ENCODE measurements at places on chromosomes 4 and X. TPM values are rescaled to one million over a fixed set of nuclear protein-coding genes. Genes with fewer than 3 reads are reported as not detected.

The RNF150 gene
- 80.9 TPM for total RNA-seq

The AFM gene
- not detected for total RNA-seq

The TMEM31 gene
- 0.67 TPM for total RNA-seq

The PPEF2 gene
- not detected for total RNA-seq

DNA sequence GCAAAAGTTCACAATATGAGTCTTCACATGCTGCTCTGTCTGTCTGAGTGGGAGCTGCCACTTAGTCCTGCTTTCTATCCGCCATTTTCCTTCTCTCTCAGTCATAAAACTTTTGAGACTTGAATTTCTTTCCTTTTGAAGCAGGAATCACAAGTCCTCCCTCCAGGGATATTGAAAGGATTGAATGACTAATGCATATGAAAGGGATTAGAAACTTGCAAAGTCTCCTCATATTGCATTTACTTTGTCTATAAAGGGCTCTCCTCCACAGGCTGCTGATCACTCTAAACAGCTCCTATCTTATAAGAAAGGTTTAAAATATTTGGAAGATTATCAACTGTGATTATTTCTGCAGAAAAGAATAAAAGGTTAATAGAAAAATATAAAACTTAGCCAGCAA lies 879.1 kb downstream of the ARAP2 start:
- no peaks in the 10 kb centered on the region for H3K36me3 ChIP-seq
- no peaks in the 10 kb centered on the region for H3K4me1 ChIP-seq
- no peak overlapping the region for H3K27ac ChIP-seq

DNA sequence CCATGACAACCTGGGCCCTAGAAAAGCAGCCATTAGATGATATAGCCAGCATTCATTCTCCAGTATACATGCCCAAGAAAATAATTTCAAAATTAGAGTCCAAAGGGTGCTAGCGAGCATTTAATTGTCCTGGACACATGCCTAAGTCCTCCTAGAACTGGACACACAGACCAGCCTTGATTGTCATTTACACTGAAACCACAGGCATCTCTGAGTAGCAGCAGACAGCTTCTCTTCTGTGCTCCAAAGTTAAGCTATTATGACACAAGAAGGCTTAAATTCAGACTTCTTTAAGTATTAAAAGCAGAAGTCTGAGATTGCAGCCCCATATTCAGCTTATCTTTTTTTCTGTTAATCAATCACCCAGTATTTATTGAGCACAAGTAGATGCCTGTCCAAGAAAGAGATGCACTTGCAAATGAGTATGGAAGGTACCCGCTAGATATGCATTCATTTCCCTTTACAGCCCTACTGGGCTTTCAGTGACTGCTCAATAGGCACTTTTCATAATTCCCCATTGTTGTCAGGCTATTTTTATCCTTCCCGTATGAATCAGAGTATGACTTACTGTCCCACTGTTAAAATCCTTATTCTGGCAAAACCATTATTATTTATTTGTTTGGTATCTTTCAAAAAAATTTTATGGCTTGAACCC lies 374.1 kb downstream of the FBXW7 start:
- H3K4me3 ChIP-seq: no peak overlapping the region
- H3K36me3 ChIP-seq: no peaks in the 10 kb centered on the region
- no peak overlapping the region for H3K27ac ChIP-seq
- H3K27me3 ChIP-seq: no peaks in the 10 kb centered on the region

- H3K27ac ChIP-seq: no peak overlapping the region
- H3K36me3 ChIP-seq: no peaks in the 10 kb centered on the region
- H3K4me1 ChIP-seq: no peaks in the 10 kb centered on the region
Observed at GRCh38 chr4:182325397-182325796, 82.2 kb downstream of the TENM3 start.

DNA sequence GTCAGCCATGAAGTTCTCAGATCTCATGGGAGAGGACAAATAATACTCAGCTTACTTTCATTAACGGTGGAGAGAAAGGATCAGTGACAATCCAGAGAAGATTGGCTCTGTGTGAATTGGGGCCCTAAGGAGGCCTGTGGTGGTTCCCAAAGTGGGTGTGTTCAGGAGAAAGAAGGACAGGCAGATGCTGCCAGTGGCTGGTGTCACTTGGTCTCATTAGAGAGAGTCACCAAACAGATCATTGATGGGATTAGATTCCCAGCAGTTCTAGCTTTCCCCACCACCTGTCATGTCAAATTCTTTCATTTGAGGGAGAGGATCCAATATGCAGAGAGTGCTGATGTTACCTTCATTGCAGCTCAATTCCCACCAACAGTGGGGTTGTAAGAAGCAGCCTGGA lies 8.0 kb downstream of the SMPX start:
- no peak for DNase-seq
- H3K36me3 ChIP-seq: no peaks in the 10 kb centered on the region
- peaks cover 7% of the 10 kb centered on the region for H3K27me3 ChIP-seq
- no peak overlapping the region for H3K4me3 ChIP-seq
- H3K27ac ChIP-seq: no peak overlapping the region

Measured in adrenal gland (tissue), 19 donors.